ENCODE measurements at places on chromosomes 2 and 18.

- DNase-seq: no peak
Observed at GRCh38 chr2:168884975-168885374, 5.3 kb downstream of the SPC25 start.

- DNase-seq: peak; percentile 51
Observed at GRCh38 chr18:12327510-12328178, 19.6 kb downstream of the TUBB6 start.

DNA sequence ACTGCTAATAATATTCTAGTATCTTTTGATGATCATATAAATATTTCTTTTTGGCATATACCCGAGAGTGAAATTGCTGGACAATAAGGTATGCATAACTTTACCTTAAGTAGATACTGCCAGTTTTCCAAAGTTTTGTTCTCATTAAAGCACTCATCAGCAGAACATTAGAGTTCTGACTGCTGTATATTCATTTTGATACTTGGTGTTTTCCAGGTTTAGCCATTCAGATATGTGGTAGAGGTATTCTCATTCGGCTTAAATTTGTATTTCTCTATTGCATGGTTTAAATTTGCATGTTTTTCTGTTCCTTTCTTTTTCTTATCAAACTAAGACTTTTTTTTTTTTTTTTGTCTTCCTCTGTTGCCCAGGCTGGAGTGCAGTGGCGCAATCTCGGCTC is 18.2 kb downstream of the CYBRD1 start:
- no peak for DNase-seq

DNA sequence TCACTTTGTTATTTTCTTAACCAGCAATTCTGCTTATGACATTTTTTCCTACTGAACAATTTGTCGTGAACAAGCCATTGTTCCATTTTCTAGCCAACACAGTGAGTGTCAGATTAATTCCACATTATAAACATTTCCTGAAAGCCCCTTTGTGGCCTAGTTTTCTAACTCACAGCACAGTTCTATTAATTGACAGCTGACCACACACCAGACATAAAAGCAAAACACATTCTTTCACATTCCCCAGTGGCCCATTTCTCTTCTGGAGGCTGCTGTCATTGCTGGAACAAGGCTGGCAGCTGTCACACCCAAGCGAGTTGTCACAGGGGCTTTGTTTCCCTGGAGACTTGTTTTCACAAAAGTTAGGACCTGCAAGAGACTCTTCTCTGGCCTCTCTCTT is 50.7 kb downstream of the RNF152 start:
- no peak for DNase-seq

DNA sequence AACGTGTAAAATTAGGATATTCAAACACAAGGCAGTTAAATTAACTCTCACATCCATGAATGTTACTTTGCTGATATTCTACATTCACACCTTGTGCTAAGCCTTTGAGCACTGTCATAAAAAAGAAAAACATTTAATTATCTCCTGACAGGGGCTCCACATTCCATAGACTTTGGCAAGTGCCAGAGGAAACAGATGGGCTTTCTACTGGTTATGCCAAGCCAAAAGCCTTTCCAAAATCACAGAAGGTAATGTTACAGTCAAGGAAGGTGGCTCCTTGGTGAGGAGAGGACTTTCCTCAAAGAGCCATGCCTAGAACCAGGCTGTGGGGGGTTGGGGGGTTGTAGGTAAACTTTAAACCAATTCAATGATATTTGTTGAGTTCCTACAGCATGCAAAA is 12.4 kb downstream of the MYO5B start:
- DNase-seq: no peak

- DNase-seq: no peak
Observed at GRCh38 chr2:181104512-181105115, 124.2 kb downstream of the UBE2E3 start.

Measured in activated T-helper 9 cell treated with anti-CD3 and anti-CD28 coated beads, Interleukin-2, amount 50 U/mL, for 16 hours (primary cell).